ENCODE measurements at places on chromosomes 11 and 22. TPM values are rescaled to one million over a fixed set of nuclear protein-coding genes. Genes with fewer than 3 reads are reported as not detected.

DNA sequence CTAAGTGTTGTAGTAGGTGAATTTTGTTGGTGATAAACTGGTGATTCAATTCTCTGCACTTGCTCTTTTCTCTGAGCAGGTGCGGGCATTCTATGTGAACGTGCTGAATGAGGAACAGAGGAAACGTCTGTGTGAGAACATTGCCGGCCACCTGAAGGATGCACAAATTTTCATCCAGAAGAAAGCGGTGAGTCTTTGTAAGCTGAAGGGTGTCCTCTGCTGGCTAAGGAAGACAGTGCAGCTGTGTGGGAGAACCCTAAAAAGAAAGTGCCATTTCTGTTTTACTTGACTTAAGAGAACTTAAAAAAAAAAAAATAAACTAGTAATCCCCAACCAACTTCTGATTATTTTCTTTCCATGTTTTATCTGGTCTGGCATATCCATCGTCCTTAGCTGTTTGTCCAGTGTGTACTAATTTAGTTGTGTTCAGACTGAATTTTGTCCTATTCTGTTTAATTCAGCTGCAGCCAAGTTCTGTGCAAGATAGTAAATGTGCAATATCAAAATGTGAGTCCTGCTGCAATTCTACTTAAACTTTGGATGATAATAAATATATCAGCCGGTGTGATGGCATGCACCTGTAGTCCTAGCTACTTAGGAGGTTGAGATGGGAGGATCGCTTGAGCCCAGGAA lies 29.6 kb downstream of the CAT start:
- DNase-seq, result no peak

GSTT2 gene
- total RNA-seq, result not detected

- no peak for DNase-seq
These were observed 126.8 kb upstream of the RAG2 start for GRCh38 chr11:36724742-36725385.

DNA sequence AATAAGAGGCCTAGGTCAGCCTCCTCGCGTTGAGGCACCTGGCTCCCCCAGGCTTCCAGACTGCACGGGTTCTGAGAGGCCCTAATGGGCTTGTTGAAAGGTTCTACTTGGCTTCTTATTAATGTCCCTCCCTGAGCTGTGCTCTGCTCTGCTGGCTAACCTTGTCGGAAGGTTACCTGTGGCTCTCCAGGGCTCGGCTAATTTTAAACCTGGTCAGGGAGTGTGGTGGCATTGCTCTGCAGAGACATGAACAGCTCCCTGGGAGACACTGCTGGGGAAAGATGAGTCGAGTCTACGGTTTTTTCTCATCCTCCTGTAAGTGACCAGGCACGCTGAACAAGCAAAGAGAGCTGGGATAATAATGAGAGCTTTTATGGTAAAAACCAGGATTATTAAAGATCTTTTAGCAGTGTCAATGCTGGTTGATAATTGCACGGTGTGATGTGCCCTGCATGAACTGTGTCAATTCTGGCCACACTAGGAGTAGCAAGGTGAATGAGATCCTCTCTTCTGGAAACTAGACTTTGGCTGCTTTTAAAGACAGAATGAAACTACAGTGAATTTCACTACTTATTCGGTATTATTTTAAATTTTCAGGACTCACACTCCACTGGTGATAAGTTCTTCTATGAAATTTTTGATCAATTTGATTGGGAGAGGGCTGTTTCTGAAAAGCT lies 70.7 kb downstream of the TEAD1 start:
- DNase-seq, result no peak

ADAMTS8 gene
- not detected for total RNA-seq

GRCh38 chr22:27075028-27075678 lies 417.8 kb downstream of the MIAT start:
- DNase-seq, result no peak

DNA sequence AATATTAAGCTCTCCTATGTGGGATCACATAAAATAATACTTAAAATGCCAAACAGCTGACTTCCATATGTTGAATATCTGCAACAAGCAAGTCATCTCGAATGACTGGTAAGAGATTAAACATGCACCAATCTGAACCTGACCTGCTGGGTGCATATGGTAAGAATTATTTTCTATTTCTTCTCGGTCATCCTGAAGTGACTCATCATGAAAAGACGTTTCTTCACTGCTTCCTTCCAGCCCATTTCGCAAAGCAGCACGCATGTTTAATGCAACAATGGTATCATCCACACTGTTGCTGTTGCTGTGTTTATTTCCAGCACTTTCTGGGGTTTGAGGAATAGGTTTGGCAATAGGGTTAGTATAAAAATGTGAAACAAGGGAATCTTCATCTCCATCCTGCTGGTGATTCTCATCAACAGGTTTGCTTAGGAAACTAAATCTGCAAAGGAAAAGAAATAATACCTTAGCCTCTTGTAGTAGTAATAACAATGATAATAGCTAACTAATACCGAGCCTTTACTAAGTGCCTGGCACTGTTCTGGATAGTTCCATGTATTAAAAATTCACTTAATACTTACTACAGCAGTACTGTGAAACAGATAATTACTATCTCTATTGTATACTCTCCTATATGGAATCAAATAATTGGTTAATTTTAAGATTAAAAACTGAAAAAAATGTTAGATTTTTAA lies 52.0 kb upstream of the CHRNA10 start:
- DNase-seq, result no peak

Measured in CD4-positive, alpha-beta memory T cell (primary cell).